ENCODE measurements at places on chromosomes 3 and 15.

DNA sequence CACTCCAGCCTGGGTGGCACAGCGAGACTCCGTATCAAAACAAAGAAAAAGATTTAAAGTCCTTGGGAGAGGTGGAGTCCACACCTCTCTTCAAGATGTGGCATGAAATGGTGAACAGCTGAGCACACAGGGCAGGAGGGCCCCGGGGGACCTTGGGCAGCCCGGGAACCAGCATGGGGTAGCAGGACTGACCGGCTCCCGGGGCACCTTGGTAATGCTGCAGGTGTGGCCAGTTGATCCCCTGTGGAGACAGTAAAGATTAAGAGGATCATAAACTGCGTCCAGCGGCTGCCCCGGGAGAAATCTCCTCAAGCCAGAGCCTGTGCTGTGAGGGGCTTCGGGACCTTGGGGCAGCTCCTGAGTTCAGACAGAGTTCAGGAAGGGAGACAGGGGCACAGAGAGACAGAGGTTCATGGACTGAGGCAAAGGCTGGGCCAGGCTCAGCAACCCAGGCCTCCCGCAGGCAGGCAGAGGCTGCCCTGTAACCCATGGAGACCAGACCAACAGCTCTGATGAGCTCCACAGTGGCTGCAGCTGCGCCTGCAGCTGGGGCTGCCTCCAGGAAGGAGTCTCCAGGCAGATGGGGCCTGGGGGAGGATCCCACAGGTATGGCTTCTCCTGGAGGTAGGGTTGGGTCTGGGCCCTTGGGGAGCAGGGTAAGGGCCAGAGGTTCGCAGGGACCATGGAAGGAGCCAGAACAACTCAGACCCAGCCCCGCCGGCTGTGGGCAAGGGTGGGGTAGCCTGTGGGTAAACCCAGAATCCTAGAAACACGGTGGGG, at the start of gene NR2E3:
Gene NR2E3, plus strand, starts transcription at position 299 of the 780 bp plus-strand sequence. Its CDS starts 190 bp downstream, at position 489.
- DNase-seq = no peak

DNA sequence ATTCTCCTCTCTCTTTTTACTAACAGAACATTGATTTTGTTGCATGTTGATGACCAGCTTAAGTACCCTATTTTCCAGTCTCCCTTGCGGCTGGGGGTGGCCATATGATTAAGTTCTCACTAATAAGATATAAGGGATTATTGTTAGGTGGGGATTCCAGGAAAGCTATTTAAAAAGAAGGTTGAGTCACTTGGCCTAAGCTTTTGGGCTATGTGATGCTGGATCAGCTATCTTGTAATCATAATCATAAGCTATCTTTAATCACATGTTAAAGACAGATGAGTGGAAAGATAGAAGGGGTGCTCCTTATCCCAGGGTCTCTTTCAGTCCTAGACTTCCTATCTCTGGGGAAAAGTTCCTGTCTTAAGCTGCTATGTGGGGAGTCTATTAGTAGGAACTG, 59.9 kb downstream of the CGNL1 start:
- DNase-seq = no peak

GRCh38 chr3:128408693-128409623, 57.7 kb downstream of the DNAJB8 start:
- no peak for DNase-seq

DNA sequence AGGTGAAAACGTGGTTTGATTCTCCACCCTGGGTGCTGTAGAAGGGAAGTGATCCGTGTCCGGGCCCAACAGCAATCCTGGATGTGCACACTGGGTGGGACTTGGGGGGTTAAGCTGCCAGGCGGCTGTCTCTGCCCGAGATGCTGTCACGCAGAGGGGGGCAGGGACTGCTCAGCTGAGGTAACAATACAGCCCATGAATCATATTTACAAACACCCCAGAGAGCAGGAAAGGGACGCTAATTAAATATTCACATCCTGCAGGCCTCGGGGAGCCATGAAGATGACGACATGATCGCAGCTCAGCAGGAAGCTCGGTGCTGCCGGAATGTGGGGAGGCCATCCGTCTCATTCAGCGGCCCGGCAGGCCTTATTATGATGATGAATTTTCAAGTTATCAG, 17.9 kb upstream of the CRABP1 start:
- no peak for DNase-seq

DNA sequence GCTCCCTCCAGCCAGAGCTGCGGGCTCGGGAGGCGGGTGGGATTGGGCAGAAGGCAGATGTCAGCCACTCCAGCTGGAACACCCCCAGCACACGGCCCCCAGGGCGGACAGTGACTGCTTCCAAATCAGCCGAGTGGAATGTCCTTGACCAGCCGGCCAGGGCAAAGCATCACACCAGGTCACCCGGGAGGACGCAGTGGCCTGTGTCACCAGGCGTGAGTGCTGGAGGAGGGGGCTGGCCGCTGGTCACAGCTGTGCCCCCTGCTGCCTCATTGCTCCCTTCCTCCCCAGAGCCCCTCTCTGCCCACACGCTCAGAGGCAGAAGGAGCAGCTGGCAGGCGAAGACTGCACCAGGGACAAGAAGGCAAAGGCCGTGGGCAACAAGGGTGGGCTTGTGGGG, 33.5 kb downstream of the NTRK3 start:
- no peak for DNase-seq

DNA sequence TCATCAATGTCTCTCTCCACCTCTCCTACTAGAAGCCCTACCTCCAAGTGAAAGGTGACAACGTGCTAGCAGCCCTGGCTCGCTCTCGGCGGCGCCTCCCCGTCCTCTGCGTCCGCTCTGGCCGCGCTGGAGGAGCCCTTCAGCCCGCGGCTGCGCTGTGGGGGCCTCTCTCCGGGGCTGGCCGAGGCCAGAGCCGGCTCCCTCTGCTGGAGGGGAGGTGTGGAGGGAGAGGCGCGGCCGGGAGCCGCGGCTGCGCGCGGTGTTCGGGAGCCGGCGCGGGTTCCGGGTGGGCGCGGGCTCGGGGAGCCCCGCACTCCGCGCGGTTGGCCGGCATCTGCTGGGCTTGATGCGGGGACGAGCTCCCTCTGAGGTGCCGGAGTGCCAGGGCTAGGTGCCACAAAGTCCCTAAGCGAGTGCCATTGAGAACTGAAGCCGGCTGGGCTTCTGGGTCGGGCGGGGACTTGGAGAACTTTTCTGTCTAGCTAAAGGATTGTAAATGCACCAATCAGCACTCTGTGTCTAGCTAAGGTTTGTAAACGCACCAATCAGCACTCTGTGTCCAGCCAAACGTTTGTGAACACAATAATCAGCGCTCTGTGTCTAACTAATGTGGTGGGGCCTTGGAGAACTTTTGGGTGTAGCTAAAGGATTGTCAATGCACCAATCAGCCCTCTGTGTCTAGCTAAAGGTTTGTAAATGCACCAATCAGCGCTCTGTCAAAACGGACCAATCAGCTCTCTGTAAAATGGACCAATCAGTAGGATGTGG, 84.8 kb upstream of the ARRDC4 start:
- DNase-seq = no peak

DNA sequence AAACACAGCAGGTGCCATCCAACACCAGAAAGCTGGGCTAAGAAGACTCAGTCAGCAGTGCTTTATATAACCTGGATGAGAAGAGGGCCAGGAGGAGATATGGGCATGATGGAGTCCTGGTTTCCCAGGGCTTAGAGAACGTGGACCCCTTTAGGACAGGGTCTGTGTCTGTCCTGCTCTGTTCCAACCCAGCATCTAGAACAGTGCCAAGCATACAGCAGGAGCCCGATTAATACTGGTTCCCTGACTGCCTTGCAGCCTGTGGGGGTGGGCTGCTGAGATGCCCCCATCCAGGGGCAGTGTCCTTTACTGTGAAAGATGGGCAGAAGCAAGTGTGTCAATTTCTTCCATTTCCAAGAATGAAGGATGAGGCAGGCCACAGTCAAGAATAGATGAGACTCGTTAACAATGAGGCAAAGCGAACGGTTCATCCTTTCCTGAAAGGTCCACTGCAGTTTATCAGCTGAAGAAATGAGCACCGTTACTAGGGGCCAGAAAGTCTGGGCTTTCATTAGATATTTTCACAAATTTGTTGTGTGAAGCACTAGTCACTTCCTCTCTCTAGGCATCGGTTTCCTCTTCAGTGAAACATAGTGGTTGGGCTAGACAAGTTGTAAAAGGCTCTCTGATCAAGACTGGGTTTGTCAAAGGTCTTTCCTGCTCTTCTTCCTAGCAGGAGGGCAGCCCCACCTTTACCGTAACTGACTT, 72.0 kb upstream of the HERC1 start:
- no peak for DNase-seq

Measured in tibial artery (tissue), 4 donors.